H1 (cell line): ENCODE measurements at places on chromosomes 7 and 10.

- no peak overlapping the region for H3K27ac ChIP-seq
- no peak overlapping the region for H3K4me3 ChIP-seq
- H3K4me1 ChIP-seq: no peaks in the 10 kb centered on the region
- DNase-seq: no peak
- no peaks in the 10 kb centered on the region for H3K27me3 ChIP-seq
These were observed 378.4 kb upstream of the SEMA3D start for GRCh38 chr7:85565276-85565675.

- H3K27me3 ChIP-seq: peaks cover 4% of the 10 kb centered on the region
- DNase-seq: no peak
- H3K36me3 ChIP-seq: no peaks in the 10 kb centered on the region
- H3K27ac ChIP-seq: no peak overlapping the region
These were observed 278.7 kb upstream of the NEBL start for GRCh38 chr10:21175797-21176196.

GRCh38 chr10:30476511-30477155, 42.6 kb downstream of the MAP3K8 start:
- no peak overlapping the region for H3K27ac ChIP-seq
- DNase-seq: no peak
- no peaks in the 10 kb centered on the region for H3K36me3 ChIP-seq
- H3K4me3 ChIP-seq: no peak overlapping the region
- H3K4me1 ChIP-seq: no peaks in the 10 kb centered on the region

DNA sequence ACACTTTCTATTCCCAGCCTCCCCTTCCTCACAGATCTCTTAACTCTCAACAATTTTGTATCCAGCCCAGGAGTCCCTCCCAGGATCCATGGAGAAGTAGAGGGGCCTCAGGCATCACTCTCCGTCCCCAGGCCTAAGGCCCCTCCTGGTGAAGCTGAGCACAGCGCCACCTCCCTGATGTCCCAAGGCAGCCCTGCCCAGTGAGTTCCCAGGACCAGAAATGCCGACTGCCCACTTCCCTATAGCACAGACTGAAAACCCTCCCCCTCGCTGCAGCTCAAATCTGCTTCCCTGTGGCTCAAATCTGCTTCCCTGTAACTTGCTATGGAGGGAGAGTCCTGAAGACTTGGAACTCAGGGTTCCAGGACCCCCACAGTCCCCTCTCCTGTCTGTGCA, 35.6 kb downstream of the YKT6 start:
- DNase-seq: no peak
- H3K27me3 ChIP-seq: no peaks in the 10 kb centered on the region
- H3K36me3 ChIP-seq: no peaks in the 10 kb centered on the region
- H3K4me1 ChIP-seq: 0 out of 2 replicates have a peak, but pooled peaks cover 2% of the 10 kb centered on the region
- no peak overlapping the region for H3K4me3 ChIP-seq

DNA sequence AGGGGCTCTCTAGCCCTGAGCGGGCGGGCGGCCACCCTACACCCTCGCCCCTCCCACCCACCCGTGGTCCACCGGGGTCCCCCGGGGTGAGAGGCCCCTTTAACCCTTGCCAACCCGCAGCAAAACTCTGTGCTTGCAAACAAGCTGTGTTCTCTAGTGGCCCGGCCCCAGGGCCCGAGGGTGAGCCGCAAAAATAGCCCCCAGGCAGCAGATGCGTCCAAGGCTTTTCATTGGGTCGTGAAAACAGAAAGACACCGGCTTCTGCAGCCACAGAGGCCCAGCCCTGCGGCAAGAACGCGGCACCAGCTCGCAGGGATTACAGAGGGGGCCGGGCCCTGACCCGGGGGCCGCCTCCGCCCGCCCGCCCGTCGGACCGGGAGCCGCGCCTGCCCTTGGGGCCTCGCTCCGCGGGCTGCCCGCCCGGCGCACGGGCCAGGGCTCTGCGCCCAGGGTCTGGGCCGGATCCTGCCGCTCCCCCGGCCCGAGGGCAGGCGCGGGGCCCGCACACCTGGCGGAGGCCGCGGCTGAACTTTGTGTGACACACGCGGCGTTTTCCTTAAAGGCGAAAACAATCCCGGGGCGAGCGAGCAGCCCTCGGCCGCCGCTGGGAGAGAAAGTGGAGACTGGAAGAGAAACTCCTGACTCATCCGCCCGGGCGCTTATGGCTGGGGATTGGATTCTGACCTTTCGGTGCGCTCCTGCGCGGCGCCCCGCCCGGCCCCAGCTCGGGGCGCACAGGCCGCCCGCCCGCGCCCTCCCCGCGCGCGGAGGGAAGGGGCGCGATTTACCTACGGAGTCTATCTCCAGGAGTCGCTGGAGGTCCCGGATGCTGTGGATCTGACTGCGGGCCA, 2.8 kb downstream of the PDGFA start:
- H3K27me3 ChIP-seq: peaks cover 15% of the 10 kb centered on the region
- DNase-seq: peak; percentile 62
- H3K4me1 ChIP-seq: peaks cover 6% of the 10 kb centered on the region
- peak overlapping the region; percentile 49 for H3K4me3 ChIP-seq

DNA sequence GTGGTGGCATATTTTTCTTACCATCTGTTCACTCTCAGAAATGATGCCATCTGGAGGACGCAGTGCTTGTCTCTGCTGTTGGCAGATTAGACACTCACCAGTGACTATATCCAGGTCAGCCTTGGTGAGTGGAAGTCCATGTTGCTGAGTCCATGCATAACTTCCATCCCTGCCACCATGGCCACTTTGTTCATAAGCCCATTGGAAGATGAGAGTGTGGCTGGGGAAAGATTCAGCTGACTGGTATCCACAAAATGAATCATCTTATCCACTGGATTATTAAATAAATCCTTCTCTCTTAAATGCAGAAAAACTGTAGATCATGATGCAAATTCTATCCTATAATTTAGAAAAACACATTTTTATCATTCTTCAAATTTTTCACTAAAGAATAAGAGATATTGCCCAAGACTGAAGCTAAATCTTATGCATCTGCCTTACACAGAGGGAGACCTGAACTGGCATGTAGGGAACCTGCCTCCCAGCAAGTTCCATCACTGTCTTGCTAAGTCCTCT, 726.9 kb downstream of the TNS3 start:
- no peak overlapping the region for H3K4me3 ChIP-seq
- no peaks in the 10 kb centered on the region for H3K36me3 ChIP-seq
- DNase-seq: no peak
- no peaks in the 10 kb centered on the region for H3K4me1 ChIP-seq
- H3K27ac ChIP-seq: no peak overlapping the region

DNA sequence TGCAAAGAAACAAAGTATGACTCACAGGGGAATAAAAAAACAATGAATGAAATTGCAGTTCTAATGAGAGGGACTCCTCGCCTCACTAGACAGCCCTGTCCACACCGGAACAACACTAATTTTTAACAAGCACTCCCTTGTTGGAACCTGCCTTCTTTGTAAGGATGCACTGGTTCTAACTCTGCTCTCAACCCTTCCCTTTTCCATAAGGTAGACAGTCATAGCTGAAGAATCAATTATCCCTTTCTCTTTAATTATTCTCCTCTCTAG, 65.1 kb downstream of the TSPAN12 start:
- no peak overlapping the region for H3K4me3 ChIP-seq
- no peak for DNase-seq
- H3K27me3 ChIP-seq: no peaks in the 10 kb centered on the region
- H3K36me3 ChIP-seq: no peaks in the 10 kb centered on the region

GRCh38 chr10:20343036-20343435, 526.8 kb downstream of the PLXDC2 start:
- no peak overlapping the region for H3K27ac ChIP-seq
- H3K4me3 ChIP-seq: no peak overlapping the region
- DNase-seq: no peak
- H3K36me3 ChIP-seq: peaks cover 12% of the 10 kb centered on the region
- H3K27me3 ChIP-seq: no peaks in the 10 kb centered on the region

GRCh38 chr7:95777269-95777668, 4.9 kb downstream of the DYNC1I1 start:
- no peak overlapping the region for H3K27ac ChIP-seq
- no peak for DNase-seq
- H3K4me3 ChIP-seq: no peak overlapping the region

DNA sequence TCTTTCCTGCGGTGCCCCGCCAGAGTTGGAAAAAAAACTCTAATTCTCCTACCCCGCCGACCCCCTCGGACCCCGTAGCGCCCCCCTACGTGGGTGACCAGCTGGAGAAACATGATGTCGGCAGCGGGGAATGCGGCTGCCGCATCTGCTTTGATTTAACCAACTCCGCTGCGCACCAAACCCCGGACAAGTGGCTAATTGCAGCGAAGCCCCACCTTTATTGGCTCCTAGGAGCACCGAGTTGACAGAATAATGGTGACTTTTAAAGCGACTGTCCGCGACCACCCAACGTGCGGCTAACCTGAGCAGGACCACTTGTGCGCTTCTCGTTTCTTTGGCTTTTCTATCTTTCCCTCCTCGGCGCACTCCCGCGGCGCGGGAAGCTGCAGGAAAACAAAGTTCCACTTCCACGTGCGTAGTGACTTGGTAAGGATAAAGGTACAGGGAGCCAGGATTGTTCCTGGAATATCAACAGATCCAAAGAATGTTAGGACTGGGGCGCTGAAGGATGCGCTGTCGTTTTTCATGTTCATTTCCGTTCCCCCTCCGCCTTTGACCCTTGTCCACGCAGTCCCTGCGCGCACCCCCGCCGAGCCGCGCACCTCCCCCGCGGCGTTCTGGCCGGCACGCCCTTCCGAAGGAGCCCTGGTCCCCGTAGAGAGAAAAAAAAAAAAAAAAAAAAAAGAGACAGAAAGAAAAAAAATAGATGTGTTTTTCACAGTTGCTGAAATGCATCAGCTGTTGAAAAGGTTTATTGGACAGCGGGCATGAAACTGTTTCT, 1.4 kb downstream of the WNT16 start:
- peaks cover 5% of the 10 kb centered on the region; the same call in 1 of the 2 replicates for H3K4me1 ChIP-seq
- no peaks in the 10 kb centered on the region for H3K36me3 ChIP-seq
- H3K27ac ChIP-seq: no peak overlapping the region
- H3K27me3 ChIP-seq: peaks cover 12% of the 10 kb centered on the region; the same call in 1 of the 2 replicates
- peak overlapping the region; percentile 71 for H3K4me3 ChIP-seq
- peak; percentile 60 for DNase-seq

DNA sequence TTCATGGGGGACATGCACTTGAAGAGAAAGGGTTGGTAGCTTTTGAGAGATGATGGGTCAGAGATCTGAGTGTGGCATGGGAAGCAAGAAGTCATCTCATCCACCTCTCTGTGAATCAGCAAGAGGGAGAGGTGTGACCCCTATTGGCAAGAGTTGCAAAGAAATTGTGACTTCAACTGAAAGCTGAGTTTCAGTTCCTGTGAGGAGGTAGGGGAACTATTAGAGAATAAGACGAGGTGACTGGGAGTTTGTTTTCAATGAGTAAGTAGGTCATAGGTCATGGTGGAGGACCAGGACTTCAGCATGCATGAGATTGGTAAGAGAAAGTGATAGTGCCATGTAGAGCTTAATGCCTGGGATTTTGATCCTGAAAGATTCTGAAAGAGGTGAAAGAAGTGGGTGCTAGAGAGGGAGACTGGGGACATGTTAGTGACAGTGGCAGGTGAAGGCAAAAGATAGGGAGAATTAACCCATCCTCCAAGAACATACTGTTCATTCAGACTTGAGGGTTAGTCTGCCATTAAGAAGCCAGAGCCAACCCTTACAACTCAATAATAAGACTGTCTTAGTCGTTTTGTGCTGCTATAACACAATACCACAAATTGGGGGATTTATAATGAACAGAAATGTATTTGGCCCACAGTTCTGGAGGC, 75.5 kb upstream of the CAPZA2 start:
- no peak overlapping the region for H3K4me3 ChIP-seq
- no peaks in the 10 kb centered on the region for H3K27me3 ChIP-seq
- no peak for DNase-seq
- H3K36me3 ChIP-seq: no peaks in the 10 kb centered on the region
- peaks cover 6% of the 10 kb centered on the region; the same call in 1 of the 2 replicates for H3K4me1 ChIP-seq
- H3K27ac ChIP-seq: no peak overlapping the region

GRCh38 chr7:97959046-97959445, 30.9 kb downstream of the OCM2 start:
- no peaks in the 10 kb centered on the region for H3K36me3 ChIP-seq
- H3K4me3 ChIP-seq: no peak overlapping the region
- H3K4me1 ChIP-seq: no peaks in the 10 kb centered on the region

- peaks cover 3% of the 10 kb centered on the region; the same call in 1 of the 2 replicates for H3K4me1 ChIP-seq
- no peaks in the 10 kb centered on the region for H3K27me3 ChIP-seq
- H3K36me3 ChIP-seq: no peaks in the 10 kb centered on the region
- 0 out of 2 replicates have a peak overlapping the region, but pooled peaks have one; percentile 16 for H3K27ac ChIP-seq
- no peak overlapping the region for H3K4me3 ChIP-seq
These were observed 24.0 kb upstream of the ACTR3B start for GRCh38 chr7:152735443-152736004.

- H3K36me3 ChIP-seq: no peaks in the 10 kb centered on the region
- H3K27me3 ChIP-seq: no peaks in the 10 kb centered on the region
- no peak overlapping the region for H3K27ac ChIP-seq
- no peak overlapping the region for H3K4me3 ChIP-seq
These were observed 564.7 kb upstream of the COBL start for GRCh38 chr7:51881309-51881708.

DNA sequence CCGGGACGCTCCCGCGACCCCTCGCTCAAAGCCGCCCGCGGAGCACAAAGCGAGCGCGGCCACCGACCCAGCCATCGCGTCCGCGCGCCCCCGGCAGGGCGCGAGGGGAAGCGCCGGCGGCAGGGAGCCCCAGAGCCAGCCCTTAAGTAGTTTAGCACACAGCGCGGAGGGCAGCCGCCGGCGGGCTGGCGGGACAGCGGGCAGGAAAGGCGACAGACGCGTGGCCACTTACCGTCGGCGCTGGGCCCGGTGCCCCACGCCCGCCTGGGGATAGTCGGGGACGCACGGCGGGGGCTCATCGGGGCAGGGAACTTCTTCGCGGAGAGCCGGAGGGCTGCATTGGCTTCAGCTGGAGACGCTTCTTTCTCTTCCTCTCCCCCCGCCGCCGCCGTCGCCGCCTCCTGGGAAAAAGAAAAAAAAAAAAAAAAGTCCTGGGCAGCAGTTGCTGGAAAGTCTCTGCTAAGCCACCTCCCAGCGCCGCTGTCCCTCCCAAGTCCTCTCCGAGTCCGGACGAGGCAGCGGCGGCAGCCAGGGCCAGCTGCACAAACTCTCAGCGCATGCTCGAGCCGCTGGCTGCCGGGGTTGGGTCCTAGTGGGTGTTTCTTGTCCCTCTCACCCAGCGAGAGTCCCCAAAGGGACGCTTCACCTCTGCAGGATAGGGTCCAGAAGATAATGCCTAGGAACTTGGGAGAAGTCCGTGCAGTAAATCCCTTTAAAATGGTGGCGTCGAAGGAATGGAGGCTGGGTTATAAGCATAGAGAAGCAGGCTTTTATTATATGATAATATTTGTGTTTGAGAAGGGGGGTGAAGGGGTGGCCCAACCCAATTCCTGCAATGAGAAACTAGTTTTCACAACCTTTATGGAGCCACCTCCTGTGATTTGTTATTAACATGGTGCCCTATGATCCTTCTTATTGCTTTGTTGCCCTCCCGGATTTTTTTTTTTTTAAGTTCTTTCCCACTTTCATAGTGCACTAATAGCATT, at the start of gene TSPAN12:
TSPAN12 (minus strand) TSS at position 557 of the 986 bp plus-strand sequence. CDS start 1,381 bp downstream, outside the sequence.
- no peaks in the 10 kb centered on the region; the same call in 1 of the 2 replicates for H3K4me1 ChIP-seq
- no peaks in the 10 kb centered on the region for H3K36me3 ChIP-seq
- no peaks in the 10 kb centered on the region for H3K27me3 ChIP-seq
- DNase-seq: peak; percentile 85
- peak within 1 kb of the TSS; percentile 35; the same call in 1 of the 2 replicates for H3K27ac ChIP-seq
- peak within 1 kb of the TSS; percentile 66 for H3K4me3 ChIP-seq

GRCh38 chr7:135240441-135240840, 6.8 kb downstream of the STRA8 start:
- H3K36me3 ChIP-seq: no peaks in the 10 kb centered on the region
- H3K27ac ChIP-seq: no peak overlapping the region
- DNase-seq: peak; percentile 30
- H3K27me3 ChIP-seq: no peaks in the 10 kb centered on the region
